ENCODE measurements at places on chromosomes 11 and 22.

- DNase-seq, result no peak
Measured at GRCh38 chr11:114556135-114556534, 3.5 kb downstream of the NXPE1 start.

- DNase-seq, result no peak
Measured at GRCh38 chr11:134668076-134668475, 256.0 kb upstream of the B3GAT1 start.

GRCh38 chr11:832529-833113 lies at the start of gene CD151:
TSS of gene CD151 (plus strand) at chr11:832952. CDS start at chr11:836070, 3,118 bp downstream.
- DNase-seq, result peak; percentile 62

DNA sequence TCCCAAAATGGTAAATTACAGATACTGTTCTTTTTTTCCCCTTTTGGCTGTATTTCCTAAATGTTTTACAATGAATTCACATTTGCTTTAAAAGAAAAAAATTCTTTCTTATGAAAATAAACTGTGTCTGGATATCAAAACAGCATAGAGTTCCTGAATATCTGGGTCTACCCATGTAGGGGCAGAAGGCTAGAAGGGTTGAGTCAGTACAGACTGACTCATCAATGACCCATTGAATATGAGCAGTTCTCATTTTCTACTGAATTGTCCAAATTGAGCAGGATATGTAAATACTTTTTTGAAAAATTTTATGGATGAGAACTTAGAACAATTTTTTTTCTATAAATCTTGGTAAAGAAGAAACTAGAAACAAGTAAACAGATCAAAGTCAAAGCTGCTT lies 16.3 kb upstream of the C11orf87 start:
- DNase-seq, result peak; percentile 56

- DNase-seq, result peak; percentile 62
Measured at GRCh38 chr22:42651134-42651533, 1.9 kb upstream of the CYB5R3 start.

- DNase-seq, result no peak
Measured at GRCh38 chr11:8105666-8106065, 24.7 kb downstream of the TUB start.

- peak; percentile 22 for DNase-seq
Measured at GRCh38 chr22:39243439-39244135, 1.2 kb downstream of the PDGFB start.

GRCh38 chr11:58924230-58924629 lies 15.1 kb upstream of the GLYATL1 start:
- DNase-seq, result no peak

DNA sequence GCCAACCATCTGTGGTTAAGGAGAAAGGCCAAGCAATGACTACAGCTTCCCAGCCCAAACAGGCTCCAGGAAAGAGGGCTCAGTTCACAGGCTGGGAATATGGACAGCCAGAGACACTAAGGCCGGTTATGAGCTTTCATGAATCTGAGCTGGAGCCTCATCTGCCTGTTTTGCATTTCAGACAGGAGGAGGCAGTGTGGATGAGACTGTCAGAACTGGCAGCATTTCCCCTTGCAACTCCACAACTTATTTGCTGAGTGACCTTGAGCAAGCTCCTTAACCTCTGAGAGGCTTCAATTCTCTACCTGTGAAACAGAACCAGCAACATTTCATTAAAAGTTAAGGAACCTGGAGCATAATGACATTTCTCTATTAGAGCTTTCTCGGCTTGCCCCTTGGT lies 264.0 kb downstream of the ETS1 start:
- no peak for DNase-seq

DNA sequence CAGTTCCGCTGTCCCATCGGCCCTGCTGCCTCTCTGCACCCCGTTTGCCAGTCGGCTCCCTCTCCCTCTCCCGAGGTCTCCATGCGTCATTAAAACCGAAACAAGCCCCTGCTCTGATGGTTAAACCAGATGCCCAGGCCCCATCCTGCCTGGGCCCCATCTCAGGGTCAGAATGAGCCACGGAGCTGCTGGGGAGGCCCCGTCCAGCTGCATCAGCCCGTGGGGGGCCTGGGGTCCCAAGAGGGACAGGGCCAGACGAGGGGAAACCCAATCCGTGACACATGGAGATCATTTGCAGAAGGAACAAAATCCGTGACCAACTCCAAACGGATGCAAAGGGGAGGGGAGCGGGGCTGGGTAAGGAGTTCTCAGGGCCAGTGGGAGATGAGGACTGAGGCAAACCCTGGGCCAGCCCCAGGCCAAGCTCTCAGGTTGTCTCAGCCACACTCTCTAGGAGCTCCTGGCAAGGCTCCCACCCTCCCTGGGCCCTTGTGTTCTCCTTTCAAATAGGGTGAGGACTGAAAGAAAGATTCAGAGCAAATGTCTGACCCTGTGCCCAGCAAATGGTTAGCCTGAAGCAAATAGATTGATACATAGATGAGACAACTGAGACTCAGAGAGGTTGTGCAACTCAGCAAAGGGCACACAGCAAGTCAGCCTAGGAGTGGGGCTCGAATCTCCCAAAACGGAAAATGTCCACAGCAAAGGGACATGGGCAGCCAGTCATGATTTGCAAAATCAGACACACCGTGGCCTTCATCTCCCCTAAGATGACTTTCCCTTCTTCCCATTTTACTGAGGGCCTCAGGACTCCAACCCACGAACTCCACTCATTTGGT lies 162.1 kb downstream of the MN1 start:
- DNase-seq, result no peak

DNA sequence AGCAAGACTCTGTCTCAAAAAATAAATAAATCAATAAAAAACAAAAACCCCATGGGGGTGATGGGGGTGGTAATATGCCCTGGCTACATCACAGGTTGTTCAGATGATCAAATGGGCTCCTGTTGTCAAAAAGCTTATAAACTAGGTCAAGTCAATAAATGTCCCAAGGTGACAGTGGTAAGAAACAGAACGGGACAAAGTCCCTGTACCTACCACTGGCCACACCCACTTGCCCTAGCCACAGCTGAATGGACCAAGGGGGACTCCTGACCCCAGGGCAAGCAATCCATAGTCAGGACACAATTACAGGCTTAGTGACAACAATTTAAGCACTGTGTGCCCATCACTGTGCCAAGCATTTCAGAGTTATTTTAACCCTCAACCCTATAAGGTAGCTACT lies 6.0 kb downstream of the NAGA start:
- DNase-seq, result no peak

DNA sequence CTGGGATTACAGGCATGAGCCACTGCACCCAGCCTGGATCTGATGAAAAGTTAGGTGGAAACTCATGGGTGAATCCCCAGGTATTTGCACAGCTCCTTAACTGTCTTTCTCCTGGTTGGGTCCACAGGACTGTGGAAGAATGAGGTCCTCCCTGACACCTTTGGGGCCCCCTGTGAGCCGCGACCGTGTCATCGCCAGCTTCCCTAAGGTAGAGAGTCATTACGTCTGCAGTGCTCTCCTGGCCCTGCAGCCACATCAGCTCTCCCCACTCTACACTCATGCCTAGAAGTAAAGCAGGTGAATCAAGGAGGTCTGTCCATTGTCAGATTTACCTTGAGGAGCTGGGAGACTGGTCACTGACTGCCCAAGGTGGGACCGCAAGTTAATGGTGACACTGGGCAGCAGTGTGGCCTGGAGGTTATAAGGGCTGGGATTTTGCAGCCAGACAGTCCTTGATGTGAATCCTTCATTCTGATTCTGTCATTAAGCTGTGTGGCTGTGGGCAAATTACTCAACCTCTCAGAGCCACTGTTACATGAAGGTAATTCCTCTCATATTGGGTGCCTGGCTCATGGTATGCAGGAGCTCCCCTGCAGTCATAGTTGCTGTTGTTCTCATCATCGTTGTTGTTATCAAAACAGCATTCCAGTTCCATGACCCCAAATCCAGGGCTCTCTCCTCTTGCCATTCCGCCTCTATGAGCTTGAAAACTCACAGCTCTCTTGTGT lies 1.4 kb downstream of the RAB36 start:
- no peak for DNase-seq

- DNase-seq, result no peak
Measured at GRCh38 chr22:32203181-32204039, 1.5 kb downstream of the RFPL2 start.

- DNase-seq, result no peak
Measured at GRCh38 chr11:93536101-93536861, 6.9 kb downstream of the SMCO4 start.

DNA sequence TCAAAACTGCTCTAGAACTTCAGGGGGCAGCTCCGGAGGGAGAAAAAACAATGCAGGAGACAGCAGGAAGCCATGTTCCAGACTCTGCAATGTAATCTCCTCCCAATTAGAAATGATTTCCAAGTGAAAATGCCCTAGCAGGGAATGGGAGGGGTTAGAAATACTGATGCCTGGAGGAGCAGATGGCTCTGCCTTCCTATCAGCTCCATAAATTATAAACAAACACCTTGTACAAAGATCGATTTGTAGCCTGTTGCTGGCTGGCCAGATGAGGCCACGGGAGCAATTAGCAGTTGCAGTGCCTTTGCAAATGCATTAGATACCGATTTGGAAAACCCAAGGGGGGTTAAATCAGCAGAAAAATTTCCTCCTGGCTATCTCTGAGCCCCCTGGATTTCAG lies 46.6 kb upstream of the CHRM4 start:
- no peak for DNase-seq

DNA sequence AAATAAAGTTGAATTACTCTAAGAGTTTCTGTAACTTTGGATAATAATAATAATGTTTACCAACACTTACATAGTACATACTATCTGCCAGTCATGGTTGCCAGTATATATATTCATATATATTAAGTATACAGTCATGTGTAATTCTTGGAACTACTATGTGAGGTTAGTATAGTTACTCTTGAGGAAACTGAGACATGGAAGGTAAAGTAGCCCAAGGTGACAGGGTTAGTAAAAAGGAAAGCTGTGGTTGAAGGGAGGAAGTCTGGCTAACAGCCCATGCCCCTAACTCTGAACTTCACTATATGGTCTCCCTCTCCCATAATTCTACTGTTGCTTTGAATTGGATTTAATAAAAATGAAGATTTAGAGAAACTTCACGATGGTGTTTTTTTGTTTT lies 24.9 kb downstream of the FDX1 start:
- DNase-seq, result no peak

DNA sequence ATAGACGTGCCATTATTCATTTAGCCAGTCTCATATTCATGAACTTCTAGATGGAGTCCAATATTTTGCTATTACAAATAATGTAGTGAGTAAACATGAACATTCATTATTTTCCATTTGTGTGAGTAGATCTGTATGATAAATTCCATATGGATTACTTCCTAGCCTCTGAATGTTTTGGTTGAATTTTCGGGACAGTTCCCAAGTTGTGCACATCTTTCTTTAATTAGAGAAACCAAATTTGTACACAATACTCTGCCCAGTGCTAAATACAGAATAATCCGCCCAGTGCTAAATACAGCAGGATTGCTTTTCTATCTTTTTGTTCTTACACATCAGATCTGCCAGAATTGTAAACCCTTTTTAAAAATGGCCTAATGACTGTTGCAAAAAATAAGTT lies 17.1 kb upstream of the APLP2 start:
- DNase-seq, result no peak

DNA sequence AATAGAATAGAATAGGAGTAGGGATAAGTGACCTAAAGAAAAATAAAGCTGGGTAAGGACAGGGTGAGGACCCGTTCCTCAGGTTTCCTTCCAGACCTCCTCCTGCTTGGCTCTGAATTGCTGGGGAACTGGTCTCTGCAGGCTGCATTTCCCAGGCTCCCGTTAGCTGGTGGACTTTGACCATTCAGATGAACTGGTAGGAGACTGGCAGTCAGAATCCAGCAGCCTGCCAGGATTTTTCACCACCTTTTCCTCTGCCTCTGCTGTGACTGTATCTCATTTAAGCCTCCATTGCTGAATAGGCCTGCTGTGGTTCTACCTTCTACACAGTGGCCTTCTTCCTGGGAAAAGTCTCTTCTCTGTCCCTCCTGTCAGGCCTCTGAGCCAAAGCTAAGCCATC lies 24.6 kb upstream of the SMPD1 start:
- no peak for DNase-seq

GRCh38 chr11:114179234-114179941 lies 116.8 kb upstream of the NNMT start:
- no peak for DNase-seq

GRCh38 chr11:41175304-41175972 lies 284.0 kb downstream of the LRRC4C start:
- DNase-seq, result no peak

- no peak for DNase-seq
Measured at GRCh38 chr11:58531865-58532341, 24.0 kb upstream of the OR5B21 start.

DNA sequence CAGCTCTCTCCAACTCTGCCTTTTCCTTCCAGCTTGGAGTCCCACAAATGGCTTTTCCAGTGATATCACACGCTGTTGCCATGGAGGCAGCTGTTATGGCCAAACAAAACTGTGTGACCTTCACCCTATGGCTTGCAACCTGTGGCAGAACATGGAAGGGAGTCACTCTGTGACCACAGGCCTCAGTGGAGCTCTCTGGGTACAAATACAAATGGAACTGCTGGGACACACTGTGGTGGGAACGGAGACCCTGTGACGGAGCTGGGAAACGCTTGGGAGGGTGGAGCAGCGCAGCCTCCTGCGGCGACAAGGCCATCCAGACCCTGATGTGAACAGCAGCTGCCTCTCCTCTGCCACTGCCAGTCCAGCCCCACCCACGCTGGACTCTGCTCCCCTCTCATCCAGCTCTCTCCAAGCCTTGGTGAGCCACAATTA lies 162.5 kb downstream of the ETS1 start:
- DNase-seq, result peak; percentile 80

DNA sequence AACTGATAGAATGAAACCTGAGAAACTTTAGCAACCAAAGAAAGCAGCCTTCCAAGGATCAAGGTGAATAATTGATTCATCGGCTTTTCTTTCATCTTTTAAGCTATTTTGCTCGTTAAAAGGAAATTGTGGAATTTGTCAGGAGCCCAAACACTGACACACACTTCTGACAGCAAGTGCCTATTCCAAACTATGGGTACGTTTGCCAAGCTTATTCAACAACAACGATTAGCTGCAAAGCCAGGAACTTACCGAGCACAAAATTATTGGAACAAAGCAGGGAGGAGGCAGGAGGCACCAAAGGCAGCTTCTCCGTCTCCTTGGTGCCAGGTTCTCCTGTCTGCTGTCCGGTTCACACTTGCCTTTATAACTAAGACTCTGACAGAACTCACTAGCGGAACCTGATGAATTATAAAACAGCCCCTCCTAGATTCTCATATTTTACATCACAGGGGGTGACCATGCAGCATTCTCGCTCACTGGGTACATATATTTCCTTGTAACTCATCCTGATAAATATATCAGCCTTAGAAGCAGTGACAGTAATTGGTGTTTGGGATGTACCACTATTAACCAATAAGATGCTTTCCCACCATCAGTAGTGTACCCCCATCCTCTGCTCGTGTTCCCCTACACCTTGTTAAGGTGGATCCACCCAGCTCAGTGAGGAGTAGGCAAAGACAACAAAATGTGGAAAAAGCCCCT lies 395.9 kb upstream of the CCDC90B start:
- DNase-seq, result no peak

GRCh38 chr11:14232652-14233051 lies 126.3 kb downstream of the RRAS2 start:
- no peak for DNase-seq

DNA sequence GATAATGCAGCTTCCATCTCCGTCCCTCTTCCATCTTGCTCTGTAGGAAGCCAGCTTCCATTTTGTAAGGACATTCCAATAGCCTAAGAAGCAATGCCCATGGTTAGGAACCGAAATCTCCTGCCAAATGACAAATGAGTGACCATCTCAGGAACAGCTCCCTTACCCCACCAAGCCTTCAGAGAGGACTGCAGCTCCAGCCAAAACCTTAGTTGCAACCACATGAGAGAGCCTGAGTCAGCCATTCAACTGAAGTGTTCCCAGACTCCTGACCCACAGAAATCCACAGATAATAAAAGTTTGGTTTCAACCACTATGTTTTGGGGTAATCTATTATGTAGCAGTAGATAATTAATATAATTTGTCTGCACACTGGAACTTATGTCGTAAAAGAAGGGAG lies 51.7 kb upstream of the LDLRAD3 start:
- DNase-seq, result no peak
